Type B pancreatic cell (in vitro differentiated cells): ENCODE measurements at places on chromosomes 7 and 10. TPM values are rescaled to one million over a fixed set of nuclear protein-coding genes. Genes with fewer than 3 reads are reported as not detected.

Gene C10orf62
- 0.34 TPM in 1 of 2 replicates, not detected in the other for total RNA-seq

DNA sequence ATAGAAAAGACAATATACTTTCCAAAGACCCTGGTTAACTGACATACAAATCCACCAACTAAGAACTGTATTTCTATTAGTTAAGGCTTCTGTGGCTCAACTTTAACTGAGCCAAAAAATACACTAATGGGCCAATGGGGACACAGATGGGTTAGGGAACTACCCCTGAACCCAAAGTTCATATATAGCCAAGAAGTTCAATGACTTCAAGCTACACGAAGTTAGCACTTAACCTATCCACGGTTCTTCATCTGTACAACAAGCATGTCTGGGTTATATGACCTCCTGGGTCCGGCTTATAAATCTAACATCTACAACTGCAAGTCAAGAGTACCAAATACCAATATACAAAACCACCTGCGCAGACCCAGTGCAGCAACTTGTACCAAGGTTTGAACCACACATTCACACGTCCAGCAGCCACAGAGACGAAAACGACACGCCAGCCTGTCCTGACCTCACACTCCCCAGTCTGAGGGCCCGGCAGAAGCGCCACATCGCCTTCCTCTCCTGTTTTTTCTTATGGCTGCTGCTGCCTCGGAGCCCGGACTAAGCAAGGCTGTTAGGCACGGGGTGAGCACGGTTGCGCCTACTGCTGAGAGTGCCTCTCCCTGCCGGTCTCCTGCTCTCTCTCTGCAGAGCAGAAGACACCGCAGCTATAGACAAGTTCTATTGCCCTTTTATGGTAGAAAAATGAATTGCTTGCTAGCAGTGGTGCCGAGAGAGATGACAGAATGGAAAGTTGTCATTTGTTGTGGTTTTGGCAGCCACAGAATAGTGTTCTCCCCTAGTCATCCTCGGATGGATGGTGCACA lies 86.3 kb downstream of the RNF216 start:
- peaks cover 13% of the 10 kb centered on the region for H3K36me3 ChIP-seq
- peak overlapping the region; percentile 16 for H3K4me3 ChIP-seq
- H3K27me3 ChIP-seq: no peaks in the 10 kb centered on the region
- DNase-seq: no peak
- H3K27ac ChIP-seq: peak overlapping the region; percentile 52

DNA sequence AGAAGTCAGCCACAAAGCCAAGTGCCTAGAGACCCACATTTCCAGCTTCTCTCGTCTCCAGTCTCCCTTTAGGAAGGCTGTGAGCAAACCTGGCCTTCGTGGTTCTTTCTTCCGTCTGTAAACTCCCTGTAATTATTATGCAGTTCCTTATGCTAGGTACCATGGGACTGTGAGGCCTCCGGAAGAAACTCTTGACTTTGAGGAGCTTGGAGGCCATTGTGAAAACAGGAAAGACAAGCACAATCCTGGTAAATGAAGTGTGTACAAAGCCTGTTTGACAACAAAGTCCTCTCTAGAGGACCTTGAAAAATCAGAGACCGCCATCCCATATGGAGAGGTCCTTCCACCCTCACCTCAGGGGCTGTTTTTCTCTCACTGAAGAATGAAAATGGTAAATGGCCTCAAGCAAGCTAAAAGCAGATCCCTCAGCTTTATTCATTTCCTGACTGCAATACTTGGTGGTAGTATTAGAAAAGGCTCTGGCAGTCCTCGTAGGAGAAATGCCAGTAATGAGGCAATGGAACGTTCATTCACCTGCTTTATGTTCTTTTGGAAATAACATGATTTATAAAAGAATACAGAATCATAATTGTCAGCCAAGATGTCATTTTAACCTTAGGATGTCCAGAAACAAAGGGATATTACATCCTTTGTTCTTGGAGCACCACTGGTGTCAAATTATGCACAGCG lies 926.4 kb downstream of the LRMDA start:
- H3K4me1 ChIP-seq: peaks cover 27% of the 10 kb centered on the region
- peaks cover 3% of the 10 kb centered on the region for H3K27me3 ChIP-seq
- no peaks in the 10 kb centered on the region for H3K36me3 ChIP-seq
- no peak overlapping the region for H3K4me3 ChIP-seq
- DNase-seq: no peak

DNA sequence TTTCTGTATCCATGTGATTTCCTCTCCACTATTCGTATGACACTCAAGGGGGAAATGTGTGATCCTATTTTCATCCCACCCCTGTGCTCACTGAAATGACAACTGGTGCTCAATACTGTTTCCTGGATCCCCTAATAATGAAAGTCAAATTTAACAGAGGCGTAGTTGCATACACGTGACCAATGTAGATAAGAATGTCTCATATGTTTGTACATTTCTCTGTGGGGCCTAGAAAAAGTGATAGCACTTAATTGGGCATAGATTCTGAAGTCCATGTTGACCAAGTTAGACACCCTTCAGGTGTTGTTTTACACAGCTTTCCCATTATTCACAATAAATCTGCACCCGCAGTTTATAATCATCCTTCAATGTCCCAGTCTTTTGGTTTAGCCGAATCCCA lies 59.1 kb downstream of the JAZF1 start:
- DNase-seq: no peak
- H3K27me3 ChIP-seq: no peaks in the 10 kb centered on the region
- H3K27ac ChIP-seq: no peak overlapping the region
- no peak overlapping the region for H3K4me3 ChIP-seq

Gene GARIN1A
- total RNA-seq: 2.4 TPM in 2 replicates

DNA sequence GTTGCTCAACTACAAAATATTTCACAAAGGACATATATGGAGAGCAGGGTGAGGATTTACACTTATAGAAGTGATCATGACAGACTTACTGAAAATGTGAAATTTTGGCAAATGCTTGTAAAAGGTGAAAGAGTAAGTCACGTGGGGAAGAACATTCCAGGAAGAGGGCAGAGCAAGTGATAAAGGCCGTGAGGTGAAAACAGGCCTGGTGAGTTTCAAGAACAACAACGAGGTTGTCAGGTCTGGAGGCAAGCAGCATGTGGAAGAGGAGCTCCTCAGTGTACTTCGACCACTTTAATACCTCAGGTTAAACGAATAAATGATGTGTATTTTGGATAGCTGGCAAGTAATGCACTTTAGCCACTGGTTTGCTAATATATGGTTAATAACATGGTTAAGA lies 706.7 kb downstream of the PCDH15 start:
- no peak for DNase-seq
- H3K27ac ChIP-seq: peak overlapping the region; percentile 4
- no peak overlapping the region for H3K4me3 ChIP-seq

- peak overlapping the region; percentile 27 for H3K27ac ChIP-seq
- H3K36me3 ChIP-seq: peaks cover 3% of the 10 kb centered on the region
- no peak overlapping the region for H3K4me3 ChIP-seq
- DNase-seq: no peak
These were observed 8.7 kb downstream of the ACTR1A start for GRCh38 chr10:102493771-102494170.

Gene SERPINE1
- total RNA-seq: 0.14 and 1.5 TPM in 2 replicates

GRCh38 chr7:92141161-92141560 lies 6.9 kb upstream of the CYP51A1 start:
- H3K36me3 ChIP-seq: no peaks in the 10 kb centered on the region
- H3K27me3 ChIP-seq: no peaks in the 10 kb centered on the region
- no peak for DNase-seq
- no peak overlapping the region for H3K4me3 ChIP-seq
- no peak overlapping the region for H3K27ac ChIP-seq

DNA sequence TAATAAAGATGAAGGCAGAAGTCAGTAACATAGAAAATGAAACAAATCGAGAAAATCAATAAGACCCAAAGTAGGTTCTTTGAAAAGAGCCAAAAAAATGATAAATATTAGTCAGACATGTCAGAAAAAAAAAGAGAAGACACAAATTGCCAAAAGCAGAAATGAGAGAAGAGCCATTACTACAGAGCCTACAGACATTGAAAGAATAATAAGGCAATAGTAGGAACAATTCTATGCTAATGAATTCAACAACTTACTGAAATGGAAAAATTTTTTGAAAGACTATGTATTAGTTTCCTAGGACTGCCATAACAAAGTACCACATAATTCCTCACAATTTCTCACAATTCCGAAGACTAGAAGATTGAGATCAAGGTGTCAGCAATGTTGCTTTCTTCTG lies 35.5 kb downstream of the OGDHL start:
- no peak for DNase-seq
- no peaks in the 10 kb centered on the region for H3K4me1 ChIP-seq
- H3K27ac ChIP-seq: no peak overlapping the region

GRCh38 chr7:132187391-132187790 lies 388.9 kb downstream of the PLXNA4 start:
- H3K4me3 ChIP-seq: no peak overlapping the region
- H3K4me1 ChIP-seq: no peaks in the 10 kb centered on the region
- no peak overlapping the region for H3K27ac ChIP-seq
- peaks cover 3% of the 10 kb centered on the region for H3K27me3 ChIP-seq
- H3K36me3 ChIP-seq: peaks cover 7% of the 10 kb centered on the region

Gene PHYH
- total RNA-seq: 23.3 and 27.3 TPM in 2 replicates

DNA sequence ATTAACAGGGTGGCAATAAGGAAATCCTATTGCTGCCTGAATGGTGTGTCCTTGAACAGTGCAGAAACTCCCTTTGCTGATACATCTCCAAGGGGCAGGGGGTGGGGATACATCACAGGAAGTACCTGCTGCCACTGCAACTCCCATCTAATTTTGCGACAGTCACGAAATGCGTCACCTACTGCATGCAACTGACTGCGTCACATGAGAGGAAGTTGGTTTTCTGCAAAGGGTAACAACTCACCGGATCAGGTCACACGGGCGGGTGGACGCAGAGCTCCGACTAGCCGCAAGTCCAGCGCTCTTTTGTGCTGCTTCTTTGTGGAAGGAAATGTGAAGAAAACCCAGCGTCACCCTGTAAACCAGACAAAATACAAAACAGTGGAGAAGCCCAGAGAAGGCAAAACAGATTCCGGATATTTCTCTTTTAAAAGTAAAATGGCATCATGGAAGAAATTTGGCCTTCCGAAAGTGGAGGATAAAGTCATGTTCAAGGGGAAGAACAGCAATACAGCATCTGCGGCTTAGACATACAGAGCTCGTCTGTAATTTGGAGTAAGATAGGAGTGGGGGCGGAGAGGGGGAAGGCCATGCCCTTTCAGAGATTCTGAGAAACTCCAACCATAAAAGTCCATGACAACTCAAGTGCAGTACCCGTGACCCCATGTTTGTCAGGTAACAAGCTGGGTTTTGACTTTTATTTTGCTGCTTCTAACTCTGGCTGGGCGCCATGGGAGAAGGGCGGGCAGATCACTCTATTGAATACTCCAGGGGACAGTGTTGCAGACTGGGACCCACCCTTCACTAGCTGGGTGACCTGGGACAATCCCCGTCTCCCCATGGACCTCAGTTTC lies 32.3 kb upstream of the PLEKHS1 start:
- no peak for DNase-seq
- no peak overlapping the region for H3K4me3 ChIP-seq
- H3K4me1 ChIP-seq: no peaks in the 10 kb centered on the region
- H3K36me3 ChIP-seq: peaks cover 16% of the 10 kb centered on the region
- H3K27ac ChIP-seq: no peak overlapping the region
- H3K27me3 ChIP-seq: no peaks in the 10 kb centered on the region

Gene NPC1L1
- total RNA-seq: 8.8 and 11.0 TPM in 2 replicates

DNA sequence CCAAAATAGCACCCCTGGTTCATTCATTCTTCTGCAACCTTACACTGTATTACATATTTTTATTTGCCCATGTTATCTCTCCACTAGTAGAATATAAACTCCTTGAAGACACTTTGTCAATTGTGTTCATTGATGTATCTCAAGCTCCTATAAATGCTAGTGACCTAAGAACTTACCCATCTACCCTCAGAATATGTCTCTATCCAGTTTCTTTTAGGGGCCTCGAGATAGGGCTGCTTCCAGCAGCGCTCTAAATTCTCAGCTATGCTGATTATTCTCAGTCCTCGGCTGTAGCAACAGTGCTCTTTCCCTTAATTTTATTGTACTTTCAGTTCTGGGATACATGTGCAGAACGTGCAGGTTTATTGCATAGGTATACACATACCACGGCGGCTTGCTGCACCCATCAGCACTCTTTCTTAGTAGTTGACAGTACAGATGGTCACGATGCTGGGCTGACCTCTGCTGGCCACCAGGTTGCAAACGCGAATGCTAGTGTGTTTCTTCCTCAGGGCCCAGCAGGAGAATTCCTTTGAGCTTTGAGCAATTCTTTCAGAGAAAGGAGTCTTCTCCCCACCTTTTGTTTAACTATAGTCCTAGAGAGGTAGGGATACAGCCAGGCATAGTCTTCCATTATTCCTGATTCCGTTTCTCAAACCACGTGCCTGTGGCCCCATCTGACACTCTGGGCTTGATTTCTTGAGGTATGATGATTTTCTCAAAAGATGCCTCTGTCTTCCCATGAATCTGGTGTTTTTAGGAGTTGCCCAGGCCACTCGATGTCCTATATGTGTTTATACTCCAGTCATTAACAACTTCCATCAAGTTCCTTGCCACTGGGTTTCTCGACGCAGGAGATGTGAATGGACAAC lies 49.1 kb upstream of the CDC14C start:
- H3K4me1 ChIP-seq: peaks cover 4% of the 10 kb centered on the region
- DNase-seq: no peak
- no peak overlapping the region for H3K27ac ChIP-seq

DNA sequence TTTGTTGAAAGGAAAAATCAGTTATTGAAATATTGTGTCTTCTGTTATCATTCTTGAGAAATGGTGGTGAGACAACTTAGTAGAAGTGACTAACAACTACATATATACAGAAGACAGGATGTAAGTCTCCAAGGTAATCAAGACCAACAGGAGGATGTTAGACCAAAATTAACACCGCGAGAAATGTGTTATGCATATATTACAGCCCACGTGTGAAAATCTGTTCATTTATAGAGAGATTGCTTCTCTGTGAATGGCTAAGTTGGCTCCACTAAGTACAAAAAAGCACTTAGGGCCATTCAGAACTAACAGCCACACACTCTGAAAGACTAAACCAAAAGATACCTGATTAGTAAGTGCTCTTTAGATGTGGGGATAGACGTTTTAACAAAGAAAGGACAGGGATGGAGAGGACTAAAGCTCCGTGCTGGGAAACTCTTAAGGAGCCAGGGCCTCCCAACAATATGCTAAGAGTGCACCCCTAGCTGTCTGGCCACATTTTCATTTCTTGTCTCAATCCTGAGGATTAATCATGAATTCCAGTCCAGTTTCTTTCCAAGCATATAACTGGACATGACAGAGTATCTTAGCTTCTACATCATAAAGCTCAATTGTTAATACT lies 26.5 kb downstream of the HDAC9 start:
- H3K36me3 ChIP-seq: no peaks in the 10 kb centered on the region
- H3K27me3 ChIP-seq: no peaks in the 10 kb centered on the region
- no peak for DNase-seq
- H3K4me3 ChIP-seq: no peak overlapping the region
- peaks cover 5% of the 10 kb centered on the region for H3K4me1 ChIP-seq

DNA sequence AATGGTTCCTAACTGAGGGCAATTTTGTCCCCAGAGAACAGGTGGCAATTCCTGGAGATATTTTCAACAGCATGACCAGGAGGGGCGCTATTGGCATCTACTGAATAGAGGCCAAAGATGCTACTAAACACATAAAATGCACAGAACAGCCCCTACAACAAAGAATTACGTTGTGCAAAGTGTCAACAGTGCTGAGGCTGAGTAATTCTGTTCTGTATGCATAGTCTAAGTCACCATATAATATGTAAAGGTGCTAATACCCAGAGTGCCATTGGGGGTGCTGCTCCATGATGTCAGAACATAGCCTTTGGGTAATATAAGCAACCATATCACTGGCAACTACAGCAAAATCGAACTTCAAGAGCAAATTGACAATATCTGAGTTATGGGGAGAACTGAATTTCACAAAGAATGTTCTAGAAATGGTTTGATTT lies 213.3 kb upstream of the PHYHIPL start:
- H3K4me1 ChIP-seq: peaks cover 24% of the 10 kb centered on the region
- no peaks in the 10 kb centered on the region for H3K36me3 ChIP-seq
- H3K27me3 ChIP-seq: peaks cover 4% of the 10 kb centered on the region
- H3K4me3 ChIP-seq: no peak overlapping the region
- no peak overlapping the region for H3K27ac ChIP-seq
